ENCODE measurements at places on chromosomes 6 and 20.

DNA sequence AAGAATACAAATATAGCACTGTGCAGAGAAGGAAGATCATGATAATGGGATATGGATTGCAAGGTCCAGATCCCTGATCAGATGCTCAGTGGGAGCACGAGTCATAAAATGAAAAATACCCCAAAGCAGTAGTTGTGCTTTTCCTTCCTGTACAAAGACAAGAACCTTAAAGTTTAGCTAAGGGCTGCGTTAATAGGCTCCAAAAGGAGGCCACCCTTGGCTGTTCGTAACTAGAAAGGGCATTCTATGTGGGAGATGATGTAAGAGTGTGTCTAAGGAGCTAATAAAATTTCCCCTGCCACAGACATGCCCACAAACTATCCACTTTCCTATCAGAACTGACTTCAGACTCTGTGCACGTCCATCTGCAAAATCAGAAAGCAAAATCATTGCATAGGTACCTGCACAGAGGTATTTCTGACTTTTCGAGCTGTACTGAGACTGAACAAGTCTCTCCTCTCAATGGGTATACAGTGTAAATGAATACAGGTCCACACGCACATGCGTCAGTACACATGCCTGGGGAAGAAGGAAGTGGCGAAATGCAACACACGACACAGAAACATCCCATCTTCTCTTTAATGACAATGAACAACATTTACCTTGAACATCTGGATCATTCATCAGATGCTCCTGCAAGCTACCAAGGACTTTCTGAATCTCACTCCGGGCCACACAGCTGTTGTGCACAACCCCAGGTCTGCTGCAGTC lies 16.9 kb upstream of the ANKRD60 start:
- no peak for DNase-seq

DNA sequence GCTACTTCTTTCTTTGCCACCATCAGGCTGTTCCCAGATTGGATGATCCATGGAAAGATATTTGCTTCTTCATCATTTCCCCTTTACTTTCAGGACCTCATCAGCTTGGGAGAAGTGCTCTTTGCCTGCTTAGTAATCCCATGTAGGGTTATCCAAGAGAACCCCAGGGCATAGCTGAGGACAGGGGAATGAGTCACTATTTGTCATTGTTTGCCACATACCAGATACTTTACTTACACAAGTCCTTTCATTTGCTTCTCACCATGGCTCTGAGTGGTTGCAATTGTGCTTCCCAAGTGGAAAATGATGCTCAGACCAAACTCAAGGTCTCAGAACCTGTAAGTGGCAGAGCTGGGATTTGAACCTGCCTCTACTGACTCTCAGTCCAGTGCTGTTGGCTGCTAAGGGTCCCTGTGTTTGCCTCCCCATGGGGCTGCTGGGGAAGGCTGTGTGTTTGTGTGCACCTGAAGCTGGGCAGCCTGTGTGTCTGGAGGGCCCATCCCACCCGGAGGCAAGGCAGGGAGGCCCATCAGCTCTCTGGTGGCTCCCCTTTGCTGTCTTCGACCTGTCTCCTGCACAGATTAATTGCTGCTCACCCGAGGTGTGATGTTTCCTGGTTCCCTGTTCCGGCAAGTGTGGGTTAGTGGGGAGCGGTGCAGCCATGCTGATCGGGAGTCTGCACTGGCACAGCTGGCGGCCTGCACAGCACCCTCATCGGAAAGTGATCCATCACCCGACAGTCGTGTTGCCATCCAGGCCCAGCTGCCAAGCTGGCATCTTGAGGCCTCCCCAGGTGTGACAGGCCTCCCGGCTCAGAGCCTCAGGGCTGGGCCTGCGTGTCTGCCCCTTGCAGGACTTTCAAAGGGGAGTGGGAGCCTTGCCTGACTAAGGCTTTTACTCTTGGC lies 228.8 kb downstream of the DHX35 start:
- DNase-seq = no peak

- DNase-seq = no peak
Observed at GRCh38 chr6:106287215-106287614, 38.3 kb downstream of the ATG5 start.

GRCh38 chr6:160534050-160534696 lies 129.9 kb downstream of the LPA start:
- peak; percentile 39 for DNase-seq

GRCh38 chr6:29696147-29697125 lies 15.5 kb upstream of the ZFP57 start:
- DNase-seq = no peak

DNA sequence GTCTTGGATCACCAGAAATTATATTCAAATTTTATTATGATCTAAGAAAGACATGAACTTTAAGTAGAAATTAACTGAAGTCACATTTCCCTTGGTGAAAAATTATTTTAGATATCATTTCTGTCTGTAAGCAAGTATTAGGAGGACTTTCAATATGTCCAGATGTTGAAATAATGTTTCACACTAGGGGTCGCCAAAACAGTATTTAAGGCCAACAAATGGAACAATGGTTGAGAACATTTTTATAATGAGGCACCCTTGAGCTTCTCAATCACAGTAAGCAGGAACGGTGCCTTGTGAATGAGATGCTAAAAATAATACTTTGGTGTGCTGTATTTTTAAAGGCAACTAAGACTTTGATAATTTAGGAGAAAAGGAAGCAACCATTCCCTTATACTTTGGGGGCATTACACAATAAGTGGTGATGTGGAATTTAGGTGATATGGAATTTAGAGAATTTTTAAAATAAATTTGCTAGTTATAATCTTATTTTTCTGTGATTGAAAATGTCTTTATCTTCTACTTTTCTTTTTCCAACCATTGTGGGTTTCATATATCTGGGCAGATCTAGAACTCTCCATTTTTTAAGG lies 9.6 kb upstream of the SF3B5 start:
- DNase-seq = peak; percentile 14

DNA sequence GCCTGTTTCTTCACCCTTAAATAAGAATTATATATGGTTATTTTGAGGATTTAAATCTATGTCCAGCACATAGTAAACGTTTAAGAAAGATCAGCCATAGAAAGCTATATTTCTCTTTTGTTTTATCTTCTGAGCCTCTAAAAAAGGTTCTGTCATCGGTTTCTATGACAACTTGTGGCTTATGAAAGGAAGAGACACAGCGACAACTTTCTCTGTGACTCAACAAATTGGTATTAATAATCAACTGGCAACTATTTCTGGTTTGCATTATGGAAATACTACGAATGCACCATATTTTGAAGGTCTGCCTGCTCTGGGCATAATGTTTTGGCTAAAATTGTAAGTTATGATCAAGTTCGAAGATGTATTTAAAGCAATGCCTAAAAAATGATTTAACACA lies 751.0 kb downstream of the CD109 start:
- DNase-seq = no peak

DNA sequence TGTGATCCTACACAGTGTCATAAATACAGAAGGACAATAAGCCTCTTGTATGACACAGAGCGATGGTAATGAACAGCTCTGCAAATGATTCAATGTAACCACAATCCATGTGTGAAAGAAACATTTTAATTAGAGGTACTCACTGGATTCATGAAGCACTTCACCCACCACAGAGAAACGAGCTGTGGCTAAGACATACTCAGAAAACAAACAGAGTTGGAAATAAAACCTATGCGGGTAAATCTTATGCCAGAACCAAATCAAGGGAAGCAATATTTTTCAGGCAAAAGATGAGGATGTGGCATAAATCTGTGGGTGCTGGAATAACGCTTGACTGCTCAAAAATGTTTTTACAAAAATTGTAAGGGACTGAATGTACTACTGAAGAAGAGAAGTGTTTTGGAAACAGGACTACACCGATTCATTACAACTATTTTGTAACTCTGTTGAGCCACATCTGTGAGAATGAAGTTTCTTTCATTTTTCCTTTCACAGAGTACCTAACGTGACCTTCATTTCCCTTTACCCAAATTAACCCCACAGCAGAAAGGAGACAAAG lies 112.1 kb downstream of the WDR27 start:
- no peak for DNase-seq

DNA sequence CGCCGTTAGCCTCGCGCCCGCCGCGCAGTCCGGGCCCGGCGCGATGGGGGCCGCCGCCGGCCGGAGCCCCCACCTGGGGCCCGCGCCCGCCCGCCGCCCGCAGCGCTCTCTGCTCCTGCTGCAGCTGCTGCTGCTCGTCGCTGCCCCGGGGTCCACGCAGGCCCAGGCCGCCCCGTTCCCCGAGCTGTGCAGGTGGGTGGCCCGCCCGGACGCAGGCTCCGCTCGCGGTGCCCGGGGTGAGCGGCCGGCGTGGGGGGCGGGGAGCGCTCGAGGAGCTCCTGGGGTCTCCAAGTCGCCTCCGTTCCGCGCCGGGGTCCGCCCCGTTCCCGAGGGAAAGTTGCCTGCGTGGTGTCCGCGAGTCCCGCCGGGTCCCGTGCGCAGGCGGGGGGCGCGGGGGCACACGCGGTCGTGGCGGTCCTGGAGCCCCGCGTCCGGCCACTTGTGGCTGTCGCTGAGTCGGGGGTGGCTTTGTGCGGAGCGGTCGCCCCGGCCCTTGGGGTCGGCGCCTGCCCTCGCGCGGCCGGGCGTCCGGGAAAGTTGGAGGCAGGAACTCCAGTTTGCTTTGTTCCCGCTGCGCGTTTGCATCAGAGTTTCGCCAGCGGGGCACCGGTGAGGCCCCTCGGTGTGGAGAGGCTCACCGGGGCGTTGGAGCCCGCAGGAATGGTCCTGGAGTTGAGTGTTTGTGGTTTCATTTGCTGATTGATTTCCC lies 476 bp downstream of the IGF2R start:
- no peak for DNase-seq

DNA sequence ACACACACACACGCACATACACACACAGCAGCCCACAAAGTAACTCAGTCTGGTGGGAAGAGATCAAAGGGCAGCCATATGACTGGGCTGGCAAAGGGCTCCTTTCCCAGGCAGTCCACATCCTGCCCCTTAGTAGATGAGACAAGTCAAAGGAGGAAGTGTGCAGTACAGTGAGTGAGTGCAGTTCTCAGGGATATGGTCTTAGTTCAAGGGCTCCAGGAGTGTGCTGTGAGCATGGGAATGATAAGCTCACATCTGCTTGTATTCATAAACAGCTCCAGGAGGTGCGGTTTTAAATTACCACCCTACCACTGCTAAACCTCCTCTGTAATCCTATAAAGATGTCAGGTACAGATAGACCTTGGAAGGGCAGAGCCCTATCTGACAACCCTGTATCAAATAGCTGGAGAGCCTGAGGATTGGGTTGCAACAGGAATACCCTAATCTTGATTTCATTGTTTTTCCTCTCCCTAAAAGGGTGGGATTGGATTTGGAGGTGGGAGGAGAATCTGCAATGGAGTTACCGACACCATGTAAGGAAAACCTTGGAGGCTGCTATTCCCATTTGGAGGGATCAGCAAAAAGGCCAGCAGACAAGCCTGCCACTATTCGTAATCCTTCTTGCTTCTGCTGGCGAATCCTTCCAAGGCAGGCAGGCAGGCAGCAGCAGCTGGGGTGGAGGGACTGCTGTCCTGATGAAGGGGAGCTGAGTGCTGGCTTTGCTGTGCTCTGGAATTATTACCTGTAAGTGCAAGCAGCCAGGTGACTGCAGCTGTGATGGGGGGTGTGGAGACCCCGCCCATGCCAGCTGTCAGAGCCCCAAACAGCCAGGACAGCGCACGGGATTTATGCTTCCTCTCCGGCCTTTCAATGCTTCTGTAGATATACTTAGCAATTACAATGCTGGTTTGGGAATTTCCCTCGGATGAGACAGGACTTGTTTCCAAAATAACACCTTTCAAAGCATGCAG lies 342.7 kb downstream of the PRL start:
- DNase-seq = no peak

- DNase-seq = no peak
Observed at GRCh38 chr20:63588641-63589041, 14.6 kb upstream of the HELZ2 start.

DNA sequence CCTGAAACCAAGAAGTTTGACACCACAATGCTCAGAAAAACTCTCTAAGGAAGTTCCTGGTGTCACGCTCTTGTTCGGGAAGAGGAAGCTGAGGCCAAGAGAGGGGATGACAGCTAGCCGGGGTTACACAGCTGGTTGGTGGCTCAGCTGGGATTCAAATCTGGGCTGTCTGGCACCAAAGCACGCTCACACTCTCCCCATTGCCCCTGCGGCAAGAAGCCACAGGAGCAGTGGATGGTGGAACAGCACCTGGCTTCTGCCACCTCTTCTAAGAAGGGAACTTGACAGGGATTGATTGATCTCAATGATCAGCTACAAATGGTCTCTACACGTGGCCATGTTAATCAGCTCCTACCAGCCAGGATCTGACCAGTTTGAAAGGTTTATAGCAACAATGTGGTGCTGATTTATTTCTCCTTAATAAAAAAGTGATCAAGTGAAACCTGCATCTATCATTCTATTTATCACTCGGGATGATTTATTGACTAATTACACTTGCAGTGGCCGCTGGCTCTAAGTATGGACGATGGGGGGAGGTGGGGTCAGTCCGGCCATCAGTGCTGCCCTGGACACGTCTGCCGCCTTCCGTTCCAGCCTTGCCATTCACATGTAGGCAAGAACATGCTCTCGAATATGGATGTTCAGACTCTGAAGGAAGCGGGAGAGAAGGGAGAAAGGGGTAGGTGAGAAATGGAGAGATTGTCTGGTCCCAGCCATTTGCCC lies 71.9 kb upstream of the TOP1 start:
- DNase-seq = no peak
